NCI-H446 (cell line): ENCODE measurements at places on chromosomes 7 and 10.

DNA sequence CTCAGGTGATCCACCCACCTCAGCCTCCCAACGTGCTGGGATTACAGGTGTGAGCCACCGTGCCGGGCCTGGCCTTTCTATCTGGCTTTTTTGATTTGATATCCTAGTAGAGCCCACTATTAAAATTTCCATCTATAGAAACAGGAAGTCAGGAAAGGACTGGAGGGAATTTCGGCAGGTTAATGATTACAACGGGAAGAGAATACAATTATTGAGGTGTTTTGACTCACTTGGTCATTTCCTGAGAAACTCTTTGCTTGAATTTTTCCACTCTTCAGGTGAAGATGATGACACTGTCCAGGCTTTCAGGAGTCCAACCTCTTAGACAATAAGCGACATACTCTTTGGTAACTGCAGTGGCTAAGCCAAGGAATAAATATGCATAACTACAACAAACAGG, 1.1 kb upstream of the MKLN1 start:
- DNase-seq: no peak

GRCh38 chr7:94476251-94476840, 33.3 kb upstream of the CASD1 start:
- DNase-seq: no peak

GRCh38 chr10:10796774-10797415, 220.8 kb upstream of the CELF2 start:
- DNase-seq: no peak

- DNase-seq: no peak
These were observed 368.4 kb downstream of the TFEC start for GRCh38 chr7:115662120-115662519.

DNA sequence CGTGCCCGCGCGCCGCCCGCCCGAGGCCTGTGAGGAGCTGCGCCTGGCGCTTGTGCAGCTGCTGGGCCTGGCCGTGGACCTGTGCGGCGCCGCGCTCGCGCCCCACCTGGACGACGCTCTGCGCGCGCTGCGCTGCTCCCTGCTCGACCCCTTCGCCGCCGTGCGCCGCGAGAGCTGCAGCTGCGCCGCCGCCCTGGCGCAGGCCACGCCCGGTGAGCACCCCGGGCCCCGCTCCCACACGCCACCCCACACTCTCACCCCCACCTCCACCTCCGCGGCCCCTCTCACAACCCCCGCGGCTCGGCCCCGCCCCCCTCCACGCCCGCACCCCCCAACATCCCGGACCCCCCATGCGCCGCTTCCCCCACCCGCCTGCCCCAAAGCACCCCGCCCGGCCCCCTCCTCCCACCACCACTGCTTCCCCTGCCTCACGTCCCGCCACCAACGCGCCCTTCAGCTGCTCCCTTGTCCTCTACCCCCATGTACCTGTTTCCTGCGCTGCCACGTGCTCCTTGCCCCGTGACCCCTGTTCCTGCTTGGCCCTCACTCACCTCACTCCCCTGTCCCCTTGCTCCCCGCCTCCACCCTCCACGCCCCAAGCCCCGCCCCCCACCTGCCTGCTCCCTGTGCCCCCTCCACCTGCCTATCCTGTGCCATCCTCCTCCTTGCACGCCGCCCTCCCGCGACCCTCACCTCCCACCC, at the start of gene PRKAR1B:
Gene PRKAR1B (minus strand): TSS at position 178 of the 702 bp plus-strand sequence. CDS start 15,776 bp downstream, outside the sequence.
- no peak for DNase-seq

DNA sequence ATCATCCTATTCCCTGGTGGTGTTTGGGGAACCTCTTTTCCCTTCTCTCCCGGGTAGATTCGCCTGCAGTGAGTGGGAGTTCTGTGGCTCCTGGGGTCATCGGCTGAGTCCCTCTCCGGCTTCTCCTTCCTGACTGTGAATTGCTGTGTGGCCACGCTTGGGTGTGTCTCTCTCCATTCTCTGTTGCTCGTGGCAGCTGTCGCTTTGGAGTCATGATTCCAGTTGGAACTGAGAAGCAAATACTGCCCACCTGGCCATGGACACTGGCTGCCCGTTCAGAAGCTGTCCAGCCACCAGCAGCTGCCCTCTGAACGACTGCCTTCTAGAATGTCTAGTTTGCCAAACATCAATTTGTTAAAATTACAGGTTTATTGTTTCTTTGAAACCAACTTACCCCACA, 23.1 kb upstream of the PITRM1 start:
- no peak for DNase-seq

- DNase-seq: no peak
These were observed 127.6 kb downstream of the COBL start for GRCh38 chr7:51188987-51189386.

DNA sequence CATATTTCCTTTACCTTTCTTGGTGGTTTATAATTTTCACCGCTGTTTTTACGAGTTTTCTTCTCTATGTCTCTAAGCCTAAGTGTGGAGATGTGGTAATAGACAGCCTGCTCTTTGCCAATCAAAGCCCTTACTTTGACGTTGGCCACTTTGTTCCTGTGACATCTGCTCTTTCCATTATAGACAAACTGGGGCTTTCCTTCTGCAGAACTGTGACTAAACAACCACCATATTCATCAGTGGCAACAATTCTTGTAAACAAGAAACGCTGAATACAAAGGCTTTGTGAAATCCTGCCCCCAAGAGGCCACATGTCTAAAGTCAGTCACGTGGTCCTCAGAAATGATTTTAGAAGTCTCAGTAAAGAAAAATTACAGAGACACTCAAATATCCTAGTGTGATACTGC, 59.6 kb upstream of the CAPZA2 start:
- DNase-seq: peak; percentile 29

DNA sequence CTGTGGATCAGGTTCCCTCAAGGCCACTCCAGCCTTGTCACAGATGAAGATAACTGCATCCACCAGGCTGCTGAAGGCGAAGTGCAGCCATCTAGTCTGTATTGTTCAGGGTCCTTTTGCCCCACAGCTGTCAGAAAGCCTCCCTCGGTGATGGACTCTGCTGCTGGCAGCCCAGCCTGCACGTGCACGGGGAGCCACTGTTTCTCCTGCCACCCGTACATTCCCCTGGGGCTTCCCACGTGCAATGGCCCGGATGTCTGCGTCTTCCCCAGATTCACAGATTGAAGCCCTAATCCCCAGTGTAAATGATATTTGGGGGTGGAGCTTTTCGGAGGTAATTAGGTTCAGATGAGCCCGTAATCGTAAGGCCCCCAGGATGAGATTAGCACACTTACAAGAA, 46.6 kb upstream of the VIPR2 start:
- no peak for DNase-seq

DNA sequence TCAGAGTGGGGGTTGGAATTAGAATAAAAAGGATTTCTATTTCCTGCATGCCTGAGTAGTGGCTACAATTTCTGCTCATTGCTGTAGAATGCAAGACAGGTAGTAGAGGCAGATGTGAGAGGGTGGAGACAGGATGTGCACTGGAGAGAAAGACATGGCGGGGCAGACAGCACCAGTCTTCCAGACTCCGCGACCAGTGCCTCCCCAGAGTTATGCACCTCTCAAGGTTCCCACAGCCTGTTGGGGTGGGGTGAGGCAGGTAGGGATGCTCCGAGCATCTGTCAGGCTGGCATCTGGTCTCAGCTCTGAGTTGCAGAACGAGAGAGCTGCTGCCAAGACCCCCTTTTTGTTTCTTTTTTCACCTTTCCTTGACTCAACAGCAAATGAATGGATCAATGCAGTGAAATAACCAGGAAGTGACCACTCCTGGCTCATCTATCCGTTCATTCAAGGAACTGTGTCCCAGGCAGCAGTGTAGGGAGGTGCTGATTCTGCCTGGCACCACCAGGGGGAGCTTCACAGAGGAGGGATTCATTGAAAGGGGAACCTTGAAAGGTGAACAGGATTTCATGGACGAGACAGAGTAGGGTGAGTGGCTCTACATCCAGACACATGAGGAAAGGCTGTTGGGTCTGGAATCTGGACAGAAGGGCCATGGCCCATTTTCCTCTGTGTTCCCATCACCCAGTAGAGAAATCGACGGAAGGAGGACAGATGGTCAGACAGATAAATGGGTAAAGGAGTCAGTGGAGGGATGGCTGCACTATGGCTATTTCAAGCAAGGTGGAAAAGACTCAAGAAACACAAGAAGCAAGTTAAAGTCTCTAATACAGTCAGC, 17.2 kb upstream of the SLC18A3 start:
- peak; percentile 45 for DNase-seq

- no peak for DNase-seq
These were observed 79.3 kb upstream of the ST8SIA6 start for GRCh38 chr10:17533731-17534130.

GRCh38 chr7:7242899-7243298, 60.6 kb downstream of the C1GALT1 start:
- no peak for DNase-seq

- no peak for DNase-seq
These were observed 29.8 kb downstream of the JAKMIP3 start for GRCh38 chr10:132095403-132096113.

DNA sequence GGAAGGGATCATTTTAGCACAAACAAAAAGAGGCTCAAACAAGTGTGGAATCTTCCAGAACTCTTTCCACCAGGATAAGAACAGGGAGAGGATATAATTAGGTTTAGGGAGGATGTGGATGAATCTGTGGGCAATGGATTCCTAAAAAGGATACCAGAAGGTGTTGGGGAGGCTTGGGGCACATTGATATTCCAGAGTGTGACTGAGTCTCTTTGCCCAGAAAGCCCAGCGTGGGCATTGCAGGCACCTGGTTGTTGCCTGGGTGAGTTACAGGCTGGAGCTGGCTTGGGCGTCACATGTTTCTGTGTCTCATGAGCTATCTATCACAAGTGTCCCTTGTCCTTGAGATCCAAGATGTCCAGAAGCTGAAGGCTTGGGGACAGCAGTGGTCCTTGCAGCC, 3.3 kb downstream of the COL26A1 start:
- no peak for DNase-seq

GRCh38 chr7:111393011-111393754, 169.1 kb downstream of the IMMP2L start:
- DNase-seq: no peak

GRCh38 chr10:33352175-33352574, 17.7 kb upstream of the NRP1 start:
- DNase-seq: no peak

GRCh38 chr10:131802156-131802915, 98.5 kb upstream of the PPP2R2D start:
- no peak for DNase-seq

GRCh38 chr7:106987777-106988176, 56.7 kb upstream of the PRKAR2B start:
- DNase-seq: no peak

- no peak for DNase-seq
These were observed 31.1 kb downstream of the KDM7A start for GRCh38 chr7:140145709-140146108.

DNA sequence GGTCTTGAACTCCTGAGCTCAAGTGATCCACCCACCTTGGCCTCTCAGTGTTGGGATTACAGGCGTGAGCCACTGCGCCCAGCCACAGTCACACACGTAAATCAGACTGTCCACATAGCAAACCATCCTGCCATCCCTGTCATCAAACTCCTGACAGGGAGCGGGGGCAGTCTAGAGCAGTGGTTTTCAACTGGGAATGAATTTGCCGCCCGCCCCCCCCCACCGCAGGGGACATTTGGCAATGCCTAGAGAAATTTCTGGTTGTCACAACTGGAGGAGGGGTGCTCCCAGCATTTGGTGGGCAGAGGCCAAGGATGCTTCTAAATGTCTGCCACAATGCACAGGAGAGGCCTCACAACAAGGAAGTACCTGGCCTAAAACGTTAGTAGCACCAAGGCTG, 24.1 kb downstream of the CAMK2G start:
- no peak for DNase-seq

GRCh38 chr7:148211740-148212151, 378.8 kb upstream of the C7orf33 start:
- no peak for DNase-seq

- no peak for DNase-seq
These were observed 39.0 kb downstream of the FRMPD2 start for GRCh38 chr10:48235501-48235900.

GRCh38 chr7:150904011-150904909, 51.9 kb downstream of the AOC1 start:
- DNase-seq: no peak

DNA sequence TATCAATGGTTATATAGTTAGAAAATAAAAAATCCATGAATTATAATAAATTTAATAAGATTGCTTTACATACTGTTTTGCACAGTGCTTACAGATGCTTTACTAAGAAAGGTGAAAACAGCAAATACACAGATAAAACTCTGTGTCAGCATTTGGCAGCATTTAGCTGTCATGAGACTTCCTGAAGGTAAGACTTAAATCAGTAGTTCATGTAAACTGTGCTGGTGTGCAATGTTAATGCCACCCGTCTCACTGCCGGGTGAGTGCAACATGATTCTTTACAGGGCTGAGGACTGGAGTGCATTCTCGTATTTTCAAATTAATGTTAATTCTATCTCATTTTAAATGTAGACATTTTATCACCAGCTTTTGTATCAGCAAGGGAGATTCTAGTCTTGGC, 326.2 kb upstream of the POT1 start:
- no peak for DNase-seq

GRCh38 chr10:43094085-43094484, 17.2 kb downstream of the RET start:
- no peak for DNase-seq

GRCh38 chr10:76453332-76453731, 1021.9 kb downstream of the LRMDA start:
- no peak for DNase-seq

GRCh38 chr7:11910253-11910652, 78.3 kb upstream of the THSD7A start:
- DNase-seq: no peak

GRCh38 chr10:14225379-14225778, 105.3 kb downstream of the FRMD4A start:
- DNase-seq: no peak

- no peak for DNase-seq
These were observed 871 bp upstream of the CCL24 start for GRCh38 chr7:75814407-75814947.

GRCh38 chr7:77811516-77812289, 13.1 kb downstream of the PHTF2 start:
- no peak for DNase-seq

DNA sequence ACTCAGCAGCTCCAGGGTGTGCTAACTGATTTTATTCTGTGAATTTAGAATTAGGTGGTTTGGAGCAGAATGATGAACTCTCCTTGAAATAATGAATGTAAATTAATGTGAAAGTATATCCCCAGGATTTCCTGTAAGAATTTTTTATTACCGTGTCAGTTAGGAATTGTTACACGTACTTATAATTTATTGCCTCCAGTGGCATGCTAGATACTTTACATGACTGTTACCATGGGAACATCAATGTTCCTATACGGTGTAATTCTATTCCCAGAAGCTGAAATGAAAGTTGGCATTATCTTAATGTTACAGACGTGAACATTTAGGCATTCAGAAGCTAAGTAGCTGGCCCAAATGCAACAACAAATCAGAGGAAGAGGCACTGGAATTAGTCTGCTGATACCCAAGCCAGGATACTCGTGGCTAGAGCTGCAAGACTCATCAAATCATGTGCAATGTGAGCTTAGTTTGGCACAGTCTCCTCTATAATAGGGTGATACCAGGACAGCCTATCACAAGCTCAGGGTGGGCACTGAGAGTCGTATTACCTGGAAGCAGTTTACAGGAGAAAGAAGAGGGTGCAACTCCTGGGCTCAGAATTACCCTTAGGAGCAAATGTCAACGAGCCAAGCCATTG, 30.0 kb upstream of the PRKAR2B start:
- DNase-seq: peak; percentile 57
